Esophagus (tissue), 2 donors: ENCODE measurements at places on chromosomes 6 and 20. TPM values are rescaled to one million over a fixed set of nuclear protein-coding genes. Genes with fewer than 3 reads are reported as not detected.

TNFRSF6B gene
- polyA plus RNA-seq = 2.6 TPM

BCKDHB gene
- polyA plus RNA-seq = 3.4 TPM

DNAH8 gene
- polyA plus RNA-seq = under 0.01 TPM

TULP1 gene
- polyA plus RNA-seq = 0.08 TPM

DZANK1 gene
- polyA plus RNA-seq = 0.69 TPM
